ENCODE measurements at places on chromosomes 16 and 17. TPM values are rescaled to one million over a fixed set of nuclear protein-coding genes. Genes with fewer than 3 reads are reported as not detected.

- no peak for DNase-seq
Observed at GRCh38 chr16:50578137-50578536, 29.9 kb downstream of the NKD1 start.

DNA sequence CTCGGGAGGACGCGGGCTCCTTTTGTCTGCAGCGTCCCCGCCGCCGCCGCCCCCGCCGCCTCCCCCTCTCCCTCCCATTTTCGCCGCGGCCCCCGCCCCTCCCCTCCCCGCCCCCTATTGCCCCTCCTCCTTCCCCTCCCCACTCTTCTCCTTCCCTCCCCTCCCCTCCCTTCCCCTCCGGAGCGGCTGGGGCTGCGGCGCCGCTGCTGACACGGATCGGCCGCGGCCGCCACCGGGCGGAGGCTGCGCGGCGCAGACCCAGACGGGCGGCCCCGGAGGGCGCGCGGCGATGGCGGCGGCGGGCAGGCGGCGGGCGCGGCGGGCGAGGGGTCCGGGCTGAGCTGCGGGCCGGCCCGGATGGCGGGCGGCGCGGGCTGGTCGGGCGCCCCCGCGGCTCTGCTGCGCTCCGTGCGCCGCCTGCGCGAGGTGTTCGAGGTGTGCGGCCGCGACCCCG lies at the start of gene RAB11FIP4:
TSS of gene RAB11FIP4 (plus strand) at position 180 of the 454 bp plus-strand sequence. CDS start at position 358, 178 bp downstream.
- peak; percentile 85 for DNase-seq

DNA sequence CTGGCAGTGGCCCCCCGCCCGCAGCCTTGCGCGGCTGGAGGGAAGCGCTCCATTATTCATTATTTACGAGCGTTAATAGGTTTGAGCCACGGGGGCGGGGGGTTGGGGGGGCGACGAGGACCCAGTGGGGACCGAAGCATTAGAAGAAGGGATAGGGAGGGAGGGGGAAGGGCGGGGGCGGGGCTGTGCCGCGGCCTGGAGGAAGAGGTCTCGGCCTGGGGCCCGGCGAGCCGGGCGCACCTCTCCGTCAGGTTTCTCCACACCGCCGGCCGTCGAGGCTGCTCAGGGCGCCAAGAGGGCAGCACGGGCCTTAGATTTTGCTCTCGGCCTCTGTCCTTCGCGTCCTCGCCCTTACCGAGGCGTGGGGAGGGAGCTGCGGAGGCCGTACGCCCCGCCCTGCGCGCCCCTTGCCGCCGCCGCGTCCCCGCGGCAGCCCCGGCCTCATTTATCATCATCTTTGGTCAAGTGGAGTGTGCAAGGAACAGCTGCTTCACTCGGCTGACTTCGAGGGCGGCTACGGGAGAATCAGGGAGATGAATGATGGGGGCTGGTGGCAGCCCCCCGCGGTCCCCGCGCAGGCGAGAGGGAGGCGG lies 54.2 kb downstream of the SREBF1 start:
- DNase-seq, result peak; percentile 81

DNA sequence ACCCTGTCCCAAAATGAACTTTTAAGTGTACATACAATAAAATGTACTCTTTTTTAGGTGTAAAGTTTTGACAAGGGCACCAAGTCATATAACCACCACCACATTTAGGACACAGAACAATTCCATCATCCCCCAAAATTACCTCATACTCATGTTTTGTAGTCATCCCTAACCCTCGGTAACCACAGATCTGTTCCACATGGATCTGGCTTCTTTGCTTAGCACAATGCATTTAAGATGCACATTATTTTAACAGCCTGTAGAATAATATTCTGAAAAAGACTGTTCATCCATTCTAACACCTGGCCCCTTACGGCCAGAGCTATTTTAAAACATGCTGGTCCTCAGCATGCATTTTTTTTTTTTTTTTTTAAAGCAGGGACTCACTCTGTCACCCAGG lies 25.2 kb upstream of the CFAP20 start:
- no peak for DNase-seq

GRCh38 chr17:39738983-39739884 lies 1.5 kb downstream of the GRB7 start:
- DNase-seq, result no peak

Gene TAT
- polyA plus RNA-seq, result 0.07 TPM

Measured in brain (organoid and tissue), 16 donors.